ENCODE measurements at places on chromosomes 7 and 10.

DNA sequence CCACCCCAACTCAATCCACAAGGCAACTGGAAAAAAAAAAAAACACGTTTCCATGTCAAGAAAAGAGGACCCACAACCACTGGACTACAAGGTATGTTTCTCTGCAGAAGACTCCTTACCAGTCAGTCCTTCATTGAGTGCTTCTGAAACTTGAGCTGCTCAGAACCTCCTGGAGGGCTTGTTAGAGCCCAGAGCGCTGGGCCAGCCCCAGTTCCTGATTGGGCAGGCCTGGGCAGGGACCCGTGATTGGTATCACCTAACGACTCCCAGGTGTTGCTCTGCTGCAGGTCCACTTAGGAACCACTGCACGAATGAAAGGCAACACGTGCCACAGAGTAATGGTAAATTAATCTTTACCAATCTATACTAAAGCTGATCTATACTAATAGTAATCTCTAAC, 473 bp upstream of the CCDC201 start:
- no peak for DNase-seq

GRCh38 chr7:45595809-45596664, 21.9 kb downstream of the ADCY1 start:
- DNase-seq: no peak

DNA sequence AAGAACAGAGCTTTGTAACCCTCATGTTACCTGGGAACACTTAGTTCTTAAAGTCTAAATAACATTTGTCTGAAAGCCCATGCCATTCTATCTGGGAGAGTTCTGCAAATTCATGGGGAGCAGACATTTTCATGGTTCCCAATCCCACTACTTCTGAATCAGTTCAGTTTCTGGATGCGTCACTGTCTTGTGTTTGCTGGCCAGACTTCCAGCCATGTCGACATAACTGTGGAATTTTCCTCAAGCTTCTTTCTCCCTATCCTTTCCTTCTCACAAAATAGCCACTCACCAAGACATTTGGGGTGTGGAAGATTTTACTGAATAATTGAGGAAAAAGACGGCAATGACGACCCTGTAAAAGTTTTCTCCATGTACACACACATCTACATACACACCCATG, 272.5 kb downstream of the NEBL start:
- DNase-seq: no peak

DNA sequence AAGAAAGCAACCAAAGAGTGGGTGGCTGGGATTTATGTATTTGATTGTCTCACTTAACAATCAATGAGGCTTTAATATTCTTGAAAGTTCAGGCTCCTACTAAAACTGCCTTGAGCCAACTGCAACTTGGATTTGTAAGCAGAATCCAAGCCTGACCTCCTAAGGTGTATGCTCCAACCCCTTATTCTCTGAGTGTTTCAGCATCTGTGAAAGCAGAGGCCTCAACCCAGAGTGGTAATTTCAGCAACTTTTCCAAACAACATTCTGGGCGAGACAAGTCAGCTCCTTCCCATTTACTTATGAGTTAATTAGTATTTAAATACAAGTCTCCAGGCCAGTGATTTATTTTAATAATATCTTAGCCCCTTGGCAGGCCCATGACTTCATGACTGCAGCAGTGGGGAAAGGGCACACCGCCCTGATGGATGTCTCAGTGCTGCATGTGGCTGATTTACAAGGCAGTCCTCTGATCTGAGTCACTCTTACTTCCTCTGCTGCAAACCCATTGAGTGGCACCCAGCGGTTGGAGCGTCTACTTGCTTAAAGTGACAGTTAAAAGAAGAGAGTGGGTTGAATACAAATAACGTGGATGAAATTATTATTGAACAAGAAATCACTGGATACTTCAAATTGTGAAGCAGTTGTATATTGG, 209.1 kb downstream of the TRIL start:
- no peak for DNase-seq

DNA sequence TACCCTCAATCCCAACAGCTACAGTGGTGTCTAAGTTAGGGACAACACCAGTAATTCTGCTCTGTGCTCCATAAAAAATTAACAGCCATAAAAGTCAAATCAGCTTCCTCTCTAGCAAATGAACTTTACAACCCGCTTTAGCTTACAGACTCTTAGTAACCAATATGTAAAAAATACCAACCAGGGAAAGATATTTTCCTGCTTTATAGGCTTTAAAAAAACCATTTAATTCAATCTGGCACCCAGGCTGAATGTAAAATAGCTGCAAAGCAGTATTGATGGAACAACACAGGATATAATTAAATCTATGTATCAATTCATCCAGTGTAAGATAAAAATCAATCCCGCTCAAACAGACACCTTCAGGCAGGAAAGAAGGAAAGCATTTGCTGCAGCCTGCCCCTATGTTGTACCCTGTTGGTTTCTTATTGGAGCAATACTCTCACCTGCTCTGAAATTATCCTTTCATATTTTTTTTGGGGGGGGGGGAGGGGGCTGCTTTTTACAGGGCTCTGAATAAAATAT, 98.6 kb downstream of the NXPH1 start:
- DNase-seq: no peak

GRCh38 chr7:12444785-12445184, 41.1 kb upstream of the VWDE start:
- DNase-seq: no peak

GRCh38 chr10:33115738-33116719, 158.0 kb upstream of the ITGB1 start:
- no peak for DNase-seq

DNA sequence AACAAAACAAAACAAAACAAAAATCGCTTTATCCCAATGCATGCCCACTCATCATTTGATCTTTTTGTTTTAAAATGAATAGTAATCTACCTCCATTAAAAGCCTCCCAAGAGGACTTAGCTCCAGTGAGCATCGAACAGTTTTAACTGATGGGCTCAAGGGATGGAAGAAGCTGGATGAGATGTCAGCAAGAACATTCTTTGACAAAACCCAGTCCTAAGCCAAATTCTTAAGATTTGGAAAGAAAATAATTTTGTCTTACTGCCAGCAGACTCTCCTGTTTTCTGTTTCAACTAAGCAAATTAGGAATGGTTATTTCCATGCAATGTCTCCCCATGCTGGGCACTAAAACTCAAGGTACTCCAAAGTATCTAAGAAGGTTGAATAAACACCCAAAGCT, 127.3 kb downstream of the RNLS start:
- DNase-seq: no peak

DNA sequence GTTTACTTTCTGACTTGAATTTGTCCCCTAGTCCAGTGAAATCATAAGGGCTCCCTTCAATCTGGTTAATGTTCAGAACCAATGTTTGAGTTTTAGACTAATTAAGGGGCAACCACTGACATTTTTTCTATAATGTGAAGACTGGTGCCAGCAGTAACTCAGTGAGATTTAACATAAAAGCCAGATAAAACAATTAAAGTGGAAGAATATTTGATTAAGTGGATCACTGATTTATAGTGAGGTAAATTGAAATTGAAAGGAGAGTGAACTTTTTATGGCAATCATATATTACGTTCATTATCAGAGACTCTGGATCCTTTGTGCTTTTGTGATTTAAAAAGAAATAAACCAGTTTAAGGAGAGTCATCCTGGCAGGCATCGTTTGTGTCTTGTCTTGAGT, 246.8 kb downstream of the GATA3 start:
- no peak for DNase-seq

DNA sequence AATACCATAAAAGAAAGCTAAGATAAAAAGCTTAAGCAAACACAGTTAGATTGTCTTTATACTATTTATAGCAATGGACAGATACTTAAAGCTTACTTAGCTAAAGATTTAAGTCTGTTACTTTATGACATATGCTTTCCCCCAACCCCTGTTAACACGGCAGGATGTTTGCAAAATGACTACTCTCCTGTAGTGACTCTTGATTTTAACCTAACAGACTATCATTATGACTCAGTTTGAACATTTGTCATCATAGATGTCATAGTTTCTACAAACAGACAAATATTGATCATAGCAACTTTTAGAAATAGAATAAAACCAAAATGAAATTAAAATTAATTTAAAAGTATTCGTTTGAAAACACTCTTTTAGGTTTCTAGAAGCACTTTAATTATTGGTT, 7.8 kb upstream of the COMMD3 start:
- DNase-seq: no peak

DNA sequence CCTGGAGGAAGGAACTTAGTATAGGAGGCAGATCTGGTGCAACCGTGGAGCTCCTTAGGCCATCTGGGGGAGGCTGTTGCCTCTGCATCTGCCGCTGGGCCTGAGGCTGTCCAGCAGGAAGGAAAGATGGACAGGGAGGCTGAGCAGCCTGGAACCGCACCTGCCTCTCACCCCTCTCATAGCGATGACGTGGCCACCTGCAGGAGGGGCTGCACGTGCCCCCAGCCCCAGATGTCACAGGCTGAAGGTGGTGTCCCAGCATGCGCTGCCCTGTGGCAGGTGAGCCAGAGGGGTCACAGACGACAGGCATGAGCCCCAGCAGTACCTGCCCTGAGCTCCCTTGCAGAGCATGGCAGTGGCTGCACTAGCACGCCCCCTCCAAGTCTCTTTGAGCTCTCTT, 283.9 kb downstream of the ACTR3B start:
- DNase-seq: peak; percentile 54

DNA sequence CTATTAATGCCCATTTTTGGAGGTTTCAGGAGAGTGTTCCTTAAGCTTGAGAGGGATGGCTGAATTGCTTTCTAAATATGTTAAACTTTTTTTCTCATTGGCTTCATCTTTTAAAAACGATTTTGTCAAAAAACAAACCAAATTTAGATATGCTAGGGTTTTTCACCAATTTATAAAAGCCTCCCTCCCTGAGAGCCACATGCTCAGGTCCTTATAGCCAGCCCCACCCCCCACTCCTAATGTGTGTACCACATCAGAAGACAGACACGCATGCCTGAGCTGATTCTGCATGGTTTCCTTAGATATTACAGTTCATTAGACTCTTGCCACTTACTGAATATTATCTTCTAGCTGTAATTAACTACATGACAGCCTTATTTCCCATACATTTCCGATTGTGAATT, 2.0 kb downstream of the CUL1 start:
- DNase-seq: peak; percentile 41

DNA sequence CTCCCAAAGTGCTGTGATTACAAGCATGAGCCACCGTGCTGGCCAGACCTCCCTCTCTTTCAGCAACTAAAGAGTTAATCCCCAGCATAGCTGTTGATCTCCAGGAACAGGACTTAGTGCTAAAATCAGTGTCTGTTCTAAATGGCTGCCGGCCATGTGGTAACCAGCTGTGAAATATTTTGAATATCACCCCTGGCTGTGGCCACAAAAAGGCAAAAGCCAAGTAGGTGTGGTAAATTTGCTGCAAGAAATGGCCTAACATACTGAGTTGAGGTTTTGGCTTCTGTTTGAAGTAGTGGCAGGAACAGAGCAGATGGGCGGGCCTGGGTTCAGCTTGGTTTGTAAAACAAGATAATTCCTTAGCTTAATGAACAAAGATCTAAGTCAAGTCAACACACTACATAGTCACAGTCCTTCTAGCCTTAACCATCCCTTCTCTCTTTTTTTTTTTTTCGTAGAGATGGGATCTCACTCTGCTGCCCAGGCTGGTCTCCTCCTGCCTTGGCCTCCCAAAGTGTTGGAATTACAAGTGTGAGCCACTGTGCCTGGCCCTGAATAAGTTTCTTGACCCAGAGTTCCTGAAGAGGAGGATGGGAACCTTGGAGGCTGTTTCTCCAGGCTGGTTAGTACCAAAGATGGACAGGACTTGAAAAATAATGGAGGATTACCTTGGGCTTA, 22.7 kb upstream of the AGFG2 start:
- no peak for DNase-seq

DNA sequence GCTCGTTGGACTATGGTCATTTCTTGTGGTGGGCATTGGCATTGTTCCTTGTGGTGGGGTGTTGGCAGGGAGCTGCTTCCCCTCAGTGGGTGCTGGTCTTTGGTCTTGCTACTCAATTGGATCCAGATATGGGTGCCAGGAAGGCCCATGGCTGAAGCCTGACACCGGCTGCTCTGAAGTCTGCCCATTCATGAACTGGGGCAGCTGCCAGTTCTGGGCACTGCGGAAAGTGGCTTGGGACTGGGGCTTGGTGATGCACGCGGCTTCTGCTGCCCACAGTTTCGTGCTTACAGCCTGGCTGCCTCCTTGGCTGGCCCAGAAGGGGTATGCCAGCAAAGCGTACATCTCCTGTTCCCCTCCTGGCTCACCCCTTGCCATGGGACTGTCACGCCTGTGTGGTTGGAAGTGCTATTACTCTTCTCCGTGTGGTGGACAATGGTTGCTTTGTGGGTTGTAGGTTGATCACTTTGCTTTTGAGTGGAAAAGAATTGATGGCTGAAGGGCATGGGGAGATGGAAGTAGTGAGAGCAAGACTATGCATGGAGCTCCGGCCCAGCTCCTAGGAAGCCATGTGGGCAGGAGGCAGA, 54.7 kb downstream of the ADAMTS14 start:
- no peak for DNase-seq

DNA sequence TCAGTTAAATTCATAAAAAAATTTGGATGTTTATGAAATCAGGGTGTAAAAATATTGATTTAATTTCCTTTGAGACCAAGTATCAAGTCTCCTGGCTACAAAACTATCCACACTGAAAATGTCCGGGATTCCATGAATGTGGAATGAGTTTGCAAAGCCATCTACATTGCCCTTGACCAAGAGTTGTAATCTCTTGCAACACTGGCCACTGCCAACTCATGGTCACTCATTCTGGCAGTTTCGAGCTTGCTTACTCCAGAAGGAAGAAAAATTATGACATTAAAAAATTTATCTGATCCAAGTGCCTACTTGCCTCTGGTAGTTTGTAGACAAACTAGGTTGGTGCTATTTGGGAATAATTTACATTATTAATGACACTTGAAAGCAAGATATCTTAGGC, 84.2 kb downstream of the NPY start:
- no peak for DNase-seq

DNA sequence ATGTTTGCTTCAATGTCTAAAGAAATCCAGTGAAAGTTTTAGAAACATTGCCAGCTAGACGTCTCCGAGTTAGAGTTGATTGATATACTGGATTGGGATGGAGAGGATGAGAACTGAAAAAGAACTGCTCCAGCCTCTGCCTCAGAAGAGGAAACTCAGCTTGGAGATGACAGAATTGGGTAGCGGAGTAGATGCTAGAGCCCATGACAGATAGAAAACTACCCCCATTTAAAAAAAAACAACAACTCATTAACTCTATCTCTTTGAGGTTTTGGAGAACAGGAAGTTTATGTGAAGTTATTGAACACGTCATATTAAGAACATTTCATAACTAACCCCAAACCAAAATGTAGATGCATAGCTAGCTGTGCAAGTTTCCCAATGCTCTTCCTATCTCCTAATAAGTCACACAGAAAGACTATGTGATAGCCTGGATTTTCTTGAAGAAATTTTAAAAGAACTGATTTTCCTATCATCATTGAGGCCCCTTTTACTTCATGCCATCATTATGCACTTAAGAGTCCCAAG, 28.3 kb upstream of the AFAP1L2 start:
- DNase-seq: no peak

DNA sequence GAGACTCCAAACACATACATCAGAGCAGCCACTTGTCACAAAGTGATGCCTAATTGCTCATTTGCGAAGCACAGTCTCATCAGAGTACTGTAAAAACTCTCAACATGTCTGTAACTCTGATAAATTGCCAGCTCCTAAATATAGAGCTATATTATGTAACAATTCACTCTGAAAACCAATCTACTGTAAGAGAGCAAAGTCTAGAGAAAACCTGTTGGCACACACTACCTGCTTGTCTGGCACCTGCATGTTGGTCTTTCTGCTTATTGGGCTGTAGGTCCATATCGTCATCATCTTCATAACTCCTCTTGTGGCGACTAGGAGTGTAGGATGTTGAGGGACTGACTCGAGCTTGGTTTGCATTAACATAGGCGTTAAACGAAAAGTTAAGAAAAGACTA, 19.8 kb downstream of the MCMBP start:
- no peak for DNase-seq

GRCh38 chr10:62511656-62512055, 137.5 kb downstream of the ZNF365 start:
- no peak for DNase-seq

Measured in left lung (tissue), 14 donors.